ENCODE measurements at places on chromosomes 4 and X.

- DNase-seq: no peak
Measured at GRCh38 chrX:69119122-69119521, 46.1 kb downstream of the PJA1 start.

DNA sequence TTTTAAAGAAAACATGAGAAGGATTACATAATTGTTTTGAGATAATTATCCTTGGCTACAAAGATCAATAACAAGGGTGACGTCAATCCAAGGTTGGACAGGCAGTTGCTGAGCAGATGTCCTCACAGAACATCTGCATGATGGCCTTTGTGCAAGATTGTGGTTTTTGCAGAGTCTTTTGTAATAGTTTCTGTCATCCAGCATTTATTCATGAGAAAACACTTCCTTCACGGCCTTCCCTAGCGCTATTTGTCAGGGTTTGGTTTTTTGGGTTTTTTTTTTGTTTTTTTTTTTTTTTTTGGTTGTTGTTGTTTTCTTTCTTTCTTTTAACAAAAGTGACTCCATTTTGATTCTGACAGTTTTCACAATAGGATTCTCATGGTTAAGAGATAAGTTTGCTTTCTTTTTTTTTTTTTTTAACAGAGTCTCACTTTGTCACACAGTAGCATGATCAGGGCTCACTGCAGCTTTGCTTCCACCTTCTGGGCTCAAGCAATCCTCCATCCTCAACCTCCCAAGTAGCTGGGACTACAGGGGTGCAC, 31.5 kb upstream of the ELF2 start:
- DNase-seq: no peak

DNA sequence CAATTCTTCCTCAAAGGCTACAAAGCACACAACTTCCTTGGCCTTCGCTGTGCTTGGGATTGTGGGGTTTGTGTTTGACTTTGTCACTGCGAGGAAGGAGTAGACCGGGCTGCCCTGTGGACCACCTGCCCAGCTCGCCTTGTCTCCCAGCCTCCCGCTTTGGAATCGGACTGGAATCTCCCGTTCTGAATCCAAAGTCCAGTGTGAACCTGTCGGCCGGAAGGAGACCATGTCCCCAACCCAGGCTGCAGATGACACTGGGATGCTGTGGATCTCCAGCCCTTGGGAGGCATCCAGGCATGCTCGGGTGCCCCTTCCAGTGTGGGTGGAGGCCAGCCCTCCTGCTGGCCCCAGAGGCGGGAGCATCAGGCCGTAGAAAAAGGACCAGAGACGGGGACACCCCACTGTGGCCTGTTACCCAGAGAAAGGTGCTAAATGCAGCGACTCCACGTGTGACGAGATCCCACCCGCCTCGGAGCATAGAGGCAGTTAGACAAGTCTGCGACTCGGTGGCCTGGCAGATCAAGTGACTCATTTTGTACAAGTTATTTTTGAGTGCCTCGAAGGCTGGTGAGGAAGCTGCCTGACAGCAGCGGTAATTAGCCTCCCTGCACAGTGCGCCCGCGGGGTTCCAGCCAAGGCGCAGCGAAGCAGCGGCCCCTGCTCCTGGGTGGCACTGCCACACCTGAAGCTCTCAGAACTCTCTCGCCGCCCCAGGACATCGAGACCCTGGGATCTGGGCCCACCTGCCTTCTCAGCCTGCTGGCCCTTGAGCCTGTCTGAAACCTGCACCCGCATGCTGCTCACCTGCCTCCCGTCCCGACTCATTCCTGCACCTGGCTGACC, 57.5 kb downstream of the ADRA2C start:
- DNase-seq: no peak

DNA sequence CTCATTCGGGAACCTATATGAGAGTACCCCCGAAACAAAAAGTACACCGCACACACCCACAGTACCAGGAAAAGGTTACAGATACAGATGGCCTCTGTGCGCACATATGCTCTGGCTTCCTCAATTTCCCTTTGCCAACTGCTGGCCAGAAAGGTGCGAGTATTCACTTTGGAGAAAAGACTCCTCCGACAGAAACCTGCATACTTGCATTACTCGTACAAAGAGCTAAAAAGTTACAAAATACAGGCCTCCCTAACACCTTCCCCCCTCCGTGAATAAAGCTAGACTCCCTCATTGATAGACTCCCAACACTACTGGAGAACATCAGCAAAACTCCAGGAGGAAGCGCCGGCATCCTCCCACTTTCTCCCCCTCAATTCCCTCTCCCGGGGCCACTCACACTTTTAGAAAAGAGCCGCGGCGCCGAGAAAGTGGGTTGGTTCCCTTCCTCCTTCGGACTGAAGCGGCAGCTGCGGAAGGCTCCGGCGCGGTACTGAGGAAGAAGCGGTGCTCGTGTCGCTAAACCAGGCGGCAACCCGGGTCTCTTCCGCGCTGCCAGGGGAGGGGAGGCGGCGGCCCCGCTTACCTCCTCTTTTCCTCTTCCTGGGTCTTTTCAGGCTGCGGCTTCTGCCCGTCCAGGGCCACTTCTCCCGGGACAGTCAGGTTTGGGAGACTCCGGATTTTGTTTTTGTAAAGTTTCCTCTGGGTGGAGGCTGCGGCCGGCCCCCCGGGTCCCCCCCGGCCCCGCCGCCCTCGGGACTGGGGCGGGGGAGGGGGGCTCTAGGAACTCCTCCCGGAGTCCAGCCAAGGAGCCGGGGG, 1.1 kb downstream of the FBXW7 start:
- DNase-seq: no peak

DNA sequence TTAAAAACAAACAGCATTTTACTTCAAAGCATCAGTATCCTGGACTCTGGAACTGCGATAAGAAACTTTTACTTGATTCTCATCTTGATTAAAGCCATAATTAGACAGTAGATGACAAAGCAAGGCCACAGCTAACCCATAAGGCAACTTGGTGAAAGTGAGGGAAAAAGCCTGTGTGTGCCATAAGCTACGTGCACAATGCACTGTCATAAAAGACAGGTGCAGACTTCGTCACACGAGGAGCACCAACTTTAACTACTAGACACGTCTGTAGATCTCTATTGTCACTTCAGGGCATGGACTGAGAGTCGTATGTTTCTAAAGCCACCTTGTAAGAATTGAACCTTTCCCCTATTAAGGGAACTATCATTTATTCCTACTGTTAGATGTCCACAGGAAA, 13.1 kb downstream of the CTPS2 start:
- no peak for DNase-seq

DNA sequence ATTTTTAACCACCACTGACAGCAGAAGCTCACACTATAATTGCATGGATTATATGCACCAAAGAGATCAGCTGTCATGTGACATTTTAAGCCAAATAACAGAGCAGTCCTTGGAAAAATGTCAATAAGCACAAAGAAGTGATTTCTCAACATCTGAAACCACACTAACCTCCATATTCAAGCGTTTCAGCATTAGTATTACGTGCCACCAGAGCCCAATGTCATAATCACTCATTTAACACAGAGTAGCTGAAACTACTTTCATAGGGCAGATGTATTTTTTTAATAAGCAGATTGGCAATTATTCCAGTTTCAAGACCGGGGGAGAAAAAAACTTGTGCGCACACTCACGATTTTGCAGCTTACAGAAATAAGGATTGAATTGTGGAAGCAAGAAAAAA, 76.6 kb downstream of the SH3KBP1 start:
- DNase-seq: no peak

GRCh38 chr4:73718375-73719373, 21.7 kb upstream of the CXCL8 start:
- no peak for DNase-seq

DNA sequence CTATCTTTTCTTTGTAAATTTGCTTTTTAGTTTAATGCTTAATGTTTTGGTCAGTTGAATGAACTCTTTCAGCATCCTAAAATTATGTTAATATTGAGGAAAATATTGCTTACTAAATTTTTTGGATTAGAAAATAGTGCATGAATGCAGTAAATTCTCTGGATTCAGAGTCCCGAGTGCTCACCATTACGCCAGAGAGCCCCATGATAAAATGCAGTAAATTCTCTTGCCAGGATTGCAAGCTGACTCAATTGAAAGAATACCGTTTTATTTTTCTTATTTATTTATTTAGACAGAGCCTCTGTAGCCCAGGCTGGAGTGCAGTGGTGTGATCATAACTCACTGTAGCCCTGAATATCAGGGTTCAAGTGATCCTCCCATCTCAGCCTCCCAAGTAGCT, 60.9 kb upstream of the ENPEP start:
- DNase-seq: no peak

- DNase-seq: no peak
Measured at GRCh38 chrX:41452565-41453356, 5.6 kb downstream of the NYX start.

Measured in NCI-H524 treated with DMSO at 0.1 percent for 48 hours (cell line).